ENCODE measurements at places on chromosomes 5 and 9.

DNA sequence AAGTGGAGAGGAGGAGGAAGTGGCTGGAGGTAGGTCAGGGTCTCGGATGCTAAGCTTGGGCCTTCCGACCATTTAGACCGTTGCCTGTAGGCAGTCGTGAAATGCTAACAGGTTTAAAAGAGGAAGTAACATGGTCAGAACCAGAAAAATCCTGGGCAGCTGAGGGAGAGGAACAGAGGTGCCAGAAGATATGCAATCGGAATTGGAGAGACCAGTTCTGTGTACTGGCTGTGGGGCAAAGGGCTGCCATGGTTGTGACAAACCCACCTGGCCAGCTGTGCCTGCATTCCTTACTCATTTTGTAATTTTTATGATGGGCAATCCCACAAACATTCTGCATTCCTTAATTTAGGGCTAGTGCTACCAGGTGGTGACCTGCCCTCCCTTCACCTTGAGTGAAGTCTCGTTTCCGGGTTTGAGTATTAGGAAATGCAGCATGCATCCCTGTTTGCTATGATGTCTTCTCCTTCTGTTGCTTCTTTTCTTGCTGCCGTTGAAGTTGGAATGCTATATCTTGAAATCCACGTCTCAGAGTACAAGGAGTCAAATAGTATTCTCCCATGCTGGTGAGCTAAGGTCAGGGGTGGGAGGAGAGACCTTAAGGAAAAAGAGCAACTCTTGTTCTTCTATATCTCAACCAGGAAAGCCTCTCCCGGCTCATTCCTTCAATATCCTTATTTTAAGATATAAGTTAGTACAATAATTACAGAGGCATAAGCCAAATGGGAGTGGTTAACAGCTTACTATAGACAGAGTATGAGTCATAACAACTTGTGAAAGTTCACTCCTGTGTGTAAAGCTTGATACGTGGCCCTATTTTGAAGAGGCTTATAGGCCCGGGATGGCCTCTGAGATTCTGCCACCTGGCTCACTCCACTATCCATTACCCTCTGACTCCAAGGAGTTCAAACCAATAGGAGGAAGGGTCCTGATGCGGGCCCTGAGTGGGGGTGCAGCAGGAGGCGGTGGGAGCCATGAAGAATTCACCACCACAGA, 37.0 kb downstream of the B4GALT1 start:
- DNase-seq, result no peak

GRCh38 chr5:9222054-9222976, 323.6 kb downstream of the SEMA5A start:
- no peak for DNase-seq

- DNase-seq, result no peak
These were observed 1.0 kb upstream of the CRB2 start for GRCh38 chr9:123354806-123355508.

DNA sequence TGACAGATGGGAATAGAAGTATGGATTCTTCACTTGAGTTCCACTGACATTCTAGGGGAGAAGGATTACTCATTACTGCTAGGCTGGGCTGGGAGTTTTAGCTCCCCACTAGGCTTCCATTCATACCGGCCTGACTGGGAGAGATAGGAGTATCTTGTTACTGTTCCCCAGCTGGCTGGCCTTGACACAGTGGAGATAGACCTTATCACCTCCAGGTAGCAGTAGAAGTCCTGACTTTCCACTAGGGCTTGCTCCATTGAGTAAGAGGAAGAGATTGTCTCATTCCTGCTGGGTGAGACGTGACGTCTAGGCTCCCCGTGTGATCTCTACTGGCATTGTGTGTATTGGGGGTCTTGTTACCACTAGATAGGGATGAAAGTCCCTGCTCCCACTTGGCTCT, 156.4 kb downstream of the CACNA1B start:
- DNase-seq, result no peak

GRCh38 chr9:105711867-105712266, 17.5 kb downstream of the TMEM38B start:
- DNase-seq, result no peak

GRCh38 chr5:179379321-179379890, 34.1 kb upstream of the ADAMTS2 start:
- DNase-seq, result no peak

GRCh38 chr5:164353155-164353554, 847.7 kb downstream of the MAT2B start:
- DNase-seq, result no peak

DNA sequence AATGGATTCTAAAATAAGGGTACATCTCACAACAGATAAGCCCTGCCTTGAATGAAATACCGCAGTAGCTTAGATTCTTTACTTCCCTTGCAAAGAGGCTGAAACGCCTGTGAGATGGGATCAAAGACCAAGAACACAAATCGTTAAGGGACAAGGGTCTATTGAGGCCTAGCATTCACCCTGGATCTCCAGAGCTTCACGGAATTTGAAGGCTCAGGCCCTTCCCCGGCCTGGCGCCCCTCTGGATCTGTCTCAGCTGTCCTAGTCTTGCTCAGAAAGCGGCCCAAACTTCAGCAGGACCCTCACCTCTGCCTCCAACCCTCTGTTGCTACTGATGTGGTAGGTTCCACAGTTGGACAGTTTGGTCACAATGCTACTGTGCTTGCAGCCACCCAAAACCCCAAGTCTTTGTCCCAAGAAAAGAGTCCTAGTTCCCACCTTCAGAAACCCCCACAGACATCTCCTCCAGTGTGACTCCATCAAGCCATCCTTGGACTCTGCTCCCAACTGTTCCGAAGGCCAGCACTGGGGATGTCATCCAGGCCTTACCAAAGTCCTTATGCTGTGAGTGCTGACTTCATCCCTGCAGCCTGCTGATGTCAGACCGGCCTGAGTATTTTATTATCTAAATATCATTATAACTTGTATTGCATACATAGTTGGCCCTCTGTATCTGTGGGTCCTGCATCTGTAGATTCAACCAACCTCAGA, 9.4 kb downstream of the CORO2A start:
- no peak for DNase-seq

- DNase-seq, result no peak
These were observed 350.8 kb downstream of the NFIB start for GRCh38 chr9:13963005-13963653.

- no peak for DNase-seq
These were observed 39.9 kb upstream of the RNF130 start for GRCh38 chr5:180111273-180112002.

- no peak for DNase-seq
These were observed 1.6 kb upstream of the SUB1 start for GRCh38 chr5:32583582-32584232.

DNA sequence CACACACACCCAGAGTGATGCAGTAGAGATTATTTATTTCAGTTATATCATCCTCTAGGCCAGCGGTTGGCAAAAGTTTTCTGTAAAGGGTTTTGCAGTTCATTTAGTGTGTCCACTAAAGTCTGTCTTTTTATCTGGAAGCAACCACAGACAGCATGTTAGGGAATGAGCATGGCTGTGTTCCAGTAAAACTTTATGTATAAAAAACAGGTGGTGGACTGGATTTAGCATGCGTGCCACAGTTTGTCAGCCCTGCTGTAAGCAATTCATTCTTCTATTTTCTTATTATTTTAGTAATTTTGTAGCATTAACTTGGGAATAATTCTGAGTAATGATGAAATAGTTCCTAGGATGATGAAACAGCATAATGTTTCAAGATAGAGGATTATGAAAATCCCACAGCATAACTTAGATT, 51.7 kb downstream of the CCNH start:
- no peak for DNase-seq

DNA sequence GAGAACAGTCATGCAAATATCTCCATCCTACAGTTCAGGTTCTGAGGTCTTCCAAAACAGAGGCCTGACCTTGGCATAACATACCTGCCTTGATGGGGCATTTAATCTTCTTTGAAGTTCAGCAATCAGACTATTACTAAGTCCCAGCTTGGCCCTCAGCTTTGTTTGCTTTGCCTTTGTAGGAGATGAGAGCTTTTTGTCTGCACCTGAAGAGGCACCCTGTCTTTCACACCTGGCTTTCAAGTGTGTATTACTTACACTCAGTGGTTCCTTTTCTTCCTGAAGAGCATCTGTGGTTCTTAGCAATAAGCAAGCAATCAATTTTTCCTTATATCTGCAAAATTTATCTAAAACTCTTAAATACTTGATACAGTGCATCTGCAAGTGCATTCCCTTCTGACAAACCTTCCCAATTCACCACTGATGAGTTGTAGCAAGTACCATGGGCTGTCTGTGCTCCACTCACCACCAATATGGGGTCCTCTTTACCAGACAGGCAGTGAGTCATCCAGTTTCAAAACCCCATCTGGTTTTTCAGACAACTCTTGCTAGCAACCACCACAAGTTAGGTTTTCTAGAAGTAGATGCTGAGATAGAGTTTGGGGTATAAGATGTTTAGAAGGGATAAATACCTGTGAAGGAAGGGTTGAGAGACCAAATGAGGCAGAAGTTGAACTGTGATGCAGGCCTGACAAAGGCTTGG, 100.2 kb downstream of the HINT1 start:
- no peak for DNase-seq

- DNase-seq, result no peak
These were observed 106.7 kb downstream of the PCSK5 start for GRCh38 chr9:75997206-75997605.

DNA sequence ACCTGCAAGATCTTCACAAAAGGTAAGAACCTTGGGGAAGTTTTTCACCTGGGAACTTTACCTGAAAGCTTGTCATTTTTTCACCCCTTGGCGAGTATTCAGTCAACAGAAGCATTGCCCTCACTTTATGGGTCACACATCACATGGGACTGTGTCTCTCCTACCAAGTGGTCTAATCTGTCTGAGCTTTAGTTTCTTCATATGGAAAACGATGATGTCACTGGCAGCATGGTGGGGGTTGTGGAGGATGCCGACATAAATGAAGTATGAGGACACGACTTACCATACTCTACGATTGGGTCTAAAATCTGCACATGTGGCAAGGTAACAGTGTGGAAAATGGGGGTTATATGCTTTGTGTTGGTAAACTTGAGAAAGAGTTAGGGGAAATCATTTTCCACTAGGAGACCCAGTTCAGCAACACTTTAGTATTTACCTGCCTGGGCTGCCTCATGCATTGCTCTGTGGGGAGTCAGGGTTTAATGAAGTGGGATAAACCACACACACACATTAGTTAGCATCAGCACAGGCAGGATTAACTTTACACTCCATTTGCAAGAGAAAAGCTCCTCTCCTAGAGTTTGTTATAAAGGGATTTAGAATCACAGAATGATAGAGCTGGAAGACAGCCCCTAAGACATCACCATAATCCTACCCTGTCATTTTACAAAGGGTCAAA, 19.8 kb upstream of the PAX5 start:
- DNase-seq, result no peak

DNA sequence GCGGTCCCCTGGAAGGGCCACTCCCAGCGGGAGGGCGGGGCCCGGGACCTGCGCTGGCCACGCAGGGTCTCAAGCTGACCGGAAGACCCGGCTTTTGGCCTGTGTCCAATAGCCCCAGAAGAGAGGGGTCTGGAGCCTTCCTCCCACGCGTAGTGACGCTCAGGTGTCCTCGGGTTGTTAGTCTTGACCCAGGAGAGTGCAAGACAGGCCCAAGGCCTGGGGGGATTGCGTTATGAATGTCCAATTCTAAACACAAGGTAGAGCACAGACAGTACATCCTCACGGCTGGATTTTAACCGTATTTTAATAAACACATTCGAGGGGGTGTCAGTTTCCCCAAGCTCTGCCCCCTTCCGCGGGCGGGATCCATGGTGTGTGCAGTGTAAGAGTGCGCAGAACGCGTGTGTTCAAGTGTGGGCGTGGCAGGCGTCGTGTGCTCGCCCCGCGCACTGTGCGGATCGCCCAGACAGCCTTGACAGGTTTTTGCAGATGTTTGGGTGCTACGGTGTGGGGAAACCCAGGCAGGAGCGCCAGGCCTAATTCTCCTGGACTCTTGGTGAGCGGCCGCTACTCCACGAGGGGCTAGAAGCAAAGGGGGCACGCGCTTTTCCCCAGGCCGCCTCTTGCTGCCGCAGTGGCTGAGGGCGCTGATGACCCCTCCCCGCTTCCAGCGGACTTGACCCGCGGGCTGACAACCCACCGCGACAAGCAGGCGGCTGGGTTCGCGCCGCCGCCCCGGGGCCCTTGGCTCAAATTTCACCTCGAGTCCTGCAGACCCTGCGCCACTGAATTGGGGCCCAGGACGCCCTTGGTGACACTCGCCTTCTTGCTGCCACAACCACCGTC, 6.1 kb upstream of the DMRT3 start:
- DNase-seq, result no peak

Measured in stimulated activated CD8-positive, alpha-beta memory T cell treated with anti-CD3 and anti-CD28 coated beads, Interleukin-15, amount 100 ng/mL, for 1 hour (primary cell).